ENCODE measurements at places on chromosomes 1 and 21. TPM values are rescaled to one million over a fixed set of nuclear protein-coding genes. Genes with fewer than 3 reads are reported as not detected.

The SLC16A4 gene
- 9.1 TPM for total RNA-seq

DNA sequence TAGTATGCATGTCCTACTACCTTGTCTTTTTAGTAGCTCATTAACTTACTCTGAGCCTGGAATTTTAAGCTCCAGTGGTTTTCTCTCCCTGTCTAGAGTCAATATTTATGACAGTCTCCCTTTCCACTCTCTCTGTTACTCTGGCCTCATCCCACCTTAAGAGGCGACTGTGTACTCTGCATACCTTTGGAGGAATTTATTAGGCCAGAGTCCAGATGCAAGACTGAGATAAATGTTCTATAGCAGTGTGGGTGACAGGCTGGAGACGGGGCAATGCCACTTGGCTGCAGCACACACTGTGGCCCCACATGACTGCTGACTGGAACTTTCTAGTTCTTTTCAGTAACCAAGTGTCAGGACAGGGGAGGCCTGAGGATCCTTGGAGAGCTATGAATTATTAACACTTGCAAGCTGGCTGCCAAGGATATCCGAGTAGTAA is 4.1 kb upstream of the PDZK1 start:
- DNase-seq, result no peak

- no peak for DNase-seq
Observed at GRCh38 chr1:201138311-201138840, 11.4 kb upstream of the ASCL5 start.

GRCh38 chr1:66981679-66982078 is 56.9 kb downstream of the MIER1 start:
- DNase-seq, result no peak

GRCh38 chr1:156165083-156165482 is 11.7 kb downstream of the SEMA4A start:
- DNase-seq, result no peak

The BEND5 gene
- total RNA-seq, result 11.8 TPM

GRCh38 chr1:196689001-196689400 is 37.2 kb downstream of the CFH start:
- no peak for DNase-seq

The C1QC gene
- 19.1 TPM for total RNA-seq

DNA sequence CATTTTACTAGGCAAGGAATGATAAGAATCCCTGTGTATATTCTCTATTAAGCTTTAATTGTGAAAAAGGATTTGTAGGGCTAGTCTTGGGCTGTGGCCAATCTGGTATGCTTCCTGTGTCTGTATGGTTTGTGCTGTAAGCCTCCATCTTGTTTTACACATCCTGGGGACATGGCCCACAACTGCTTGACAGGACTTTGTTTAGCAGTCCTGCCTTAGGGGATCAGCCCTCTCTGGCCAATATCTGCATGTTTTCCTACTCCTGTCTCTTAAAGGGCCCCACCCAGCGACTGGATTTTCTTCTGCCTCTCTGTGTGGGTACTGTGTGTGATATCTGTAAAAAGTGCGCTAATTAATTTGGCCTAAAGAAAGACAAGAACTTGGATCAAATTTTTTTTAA is 813.2 kb downstream of the PLA2G4A start:
- no peak for DNase-seq

- DNase-seq, result no peak
Observed at GRCh38 chr1:206897175-206897574, at the start of gene IL24. IL24 (plus strand) TSS chr1:206897443; CDS start chr1:206897833, 390 bp downstream.

DNA sequence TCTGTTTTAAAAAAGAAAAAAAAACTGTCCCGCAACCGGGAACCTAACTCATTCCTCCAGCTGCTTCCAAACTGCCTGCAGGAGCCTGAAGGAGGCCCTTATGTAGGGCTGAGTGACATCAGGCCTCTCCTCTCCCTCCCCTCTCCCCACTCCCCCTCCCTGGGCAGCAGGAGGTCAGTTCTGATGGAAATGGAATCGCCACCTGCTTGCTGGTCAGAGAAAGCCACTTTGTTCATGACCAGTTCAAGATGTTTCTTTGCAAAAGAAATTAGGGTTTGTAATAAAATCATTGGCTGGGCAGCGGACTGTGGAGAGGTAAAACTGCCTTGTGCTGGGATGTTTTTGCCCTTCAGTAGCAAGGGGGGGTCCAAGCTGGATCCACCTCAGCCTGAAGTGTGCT is at the start of gene MAP1LC3C:
TSS of gene MAP1LC3C (minus strand) at position 73 of the 400 bp plus-strand sequence. CDS start 90 bp downstream, outside the sequence.
- DNase-seq, result peak; percentile 71

DNA sequence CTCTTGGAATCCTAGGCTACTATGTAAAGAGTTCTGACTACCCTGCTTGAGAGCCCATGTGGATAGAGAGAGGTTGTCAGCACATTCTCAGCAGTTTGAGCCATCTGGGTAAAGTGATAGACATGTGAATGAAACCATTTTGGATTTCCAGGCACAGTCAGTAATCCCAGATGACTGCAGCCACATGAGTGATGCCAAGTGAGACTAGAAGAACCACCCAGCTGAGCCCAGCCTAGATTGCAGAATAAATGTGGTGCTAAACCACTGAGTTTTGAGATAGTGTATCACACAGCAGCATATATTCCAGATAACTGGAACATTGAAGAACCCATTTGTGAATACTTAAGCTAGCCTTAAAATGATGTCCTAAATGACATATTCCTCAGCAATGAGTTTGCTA is 166.2 kb downstream of the ATP6V1G3 start:
- no peak for DNase-seq

The OR2L2 gene
- 0.04 TPM for total RNA-seq

DNA sequence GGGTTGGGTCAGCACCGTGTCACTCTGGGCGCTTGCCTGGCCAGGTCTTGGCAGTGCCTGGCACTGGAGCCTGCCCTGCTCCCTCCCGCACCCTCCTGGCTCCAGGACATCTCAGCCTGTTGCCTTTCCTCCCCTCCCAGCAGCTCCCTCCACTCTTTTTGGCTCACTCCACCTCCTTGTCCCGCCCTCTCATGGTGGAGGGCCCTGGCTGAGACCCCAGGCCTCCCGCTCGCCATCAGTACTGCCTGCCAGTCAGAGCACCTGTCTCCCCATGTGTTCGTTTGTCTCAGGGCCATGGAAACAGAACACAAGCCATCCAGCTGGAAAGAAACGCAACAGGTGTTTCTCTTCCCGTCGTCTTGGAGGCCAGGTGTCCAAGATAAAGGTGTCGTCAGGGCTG is 61.0 kb downstream of the B3GALT5 start:
- DNase-seq, result peak; percentile 30

DNA sequence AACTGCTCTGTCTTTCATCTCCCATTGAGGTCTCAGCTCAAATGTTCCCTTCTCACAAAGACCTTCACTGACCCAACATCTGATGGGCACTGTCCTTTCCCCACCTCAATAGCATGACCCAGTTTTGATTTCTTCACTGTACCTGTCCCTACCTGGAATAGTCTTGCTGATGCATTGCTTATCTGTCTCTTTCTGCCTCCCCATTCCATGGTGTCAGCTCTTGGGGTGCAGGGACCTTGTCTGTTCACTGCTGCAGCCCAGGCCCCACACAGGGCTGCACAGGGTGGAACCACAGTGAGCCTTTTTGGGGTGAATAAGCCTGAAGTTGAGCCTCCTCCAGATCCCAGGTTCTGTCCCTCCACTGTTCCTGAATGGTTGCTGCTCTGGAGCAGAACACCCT is 414.9 kb downstream of the PTPRU start:
- no peak for DNase-seq

- DNase-seq, result no peak
Observed at GRCh38 chr1:216047811-216048572, 375.3 kb downstream of the USH2A start.

The RUNX1 gene
- total RNA-seq, result 3.9 TPM

- DNase-seq, result peak; percentile 95
Observed at GRCh38 chr1:59261537-59261936, 35.4 kb upstream of the FGGY start.

The CSMD2 gene
- 0.27 TPM for total RNA-seq

The LCE2C gene
- not detected for total RNA-seq

Measured in muscle of leg (tissue), 16 donors.